ENCODE measurements at places on chromosomes 1 and 21.
A peak's percentile ranks its signal among the peaks of the same experiment; 100 is the strongest.

DNA sequence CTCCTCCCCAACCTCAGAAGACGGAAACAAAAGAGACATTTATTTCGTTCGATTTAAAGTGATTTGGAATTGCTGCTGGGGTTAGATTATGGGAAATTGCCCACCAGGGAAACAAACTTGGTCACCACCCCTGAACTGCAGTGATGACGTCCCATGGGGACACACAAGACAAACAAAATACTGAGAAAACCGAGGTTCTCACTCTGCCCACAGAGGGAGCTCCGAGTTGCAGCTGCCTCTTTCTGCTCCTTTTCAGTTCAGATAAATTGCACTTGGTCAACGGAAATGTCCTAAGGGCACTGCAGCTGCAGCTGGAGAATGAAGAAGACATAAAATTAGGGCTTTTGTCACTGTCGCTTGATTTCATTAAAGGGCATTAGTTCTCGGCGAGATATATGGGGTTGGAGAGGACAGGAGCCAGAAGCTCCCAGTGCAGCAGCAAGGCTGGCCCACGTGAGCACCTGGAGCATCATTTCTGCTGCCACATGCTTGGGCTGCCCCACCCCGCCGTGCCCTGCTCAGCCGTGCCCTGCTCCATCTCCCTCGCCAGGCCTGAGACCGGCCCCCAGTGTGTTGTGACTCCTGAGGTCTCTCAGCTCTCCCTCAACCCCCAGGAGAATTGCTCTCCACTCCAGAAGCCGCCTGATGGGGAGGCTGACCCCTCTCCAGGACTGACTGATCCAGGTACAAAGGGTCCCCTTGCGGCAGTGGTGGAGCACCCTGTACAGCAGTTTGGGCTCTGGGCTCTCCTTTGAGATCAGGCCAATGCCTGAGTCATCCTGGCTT lies 231.7 kb upstream of the AJAP1 start:
- peak; percentile 26 for DNase-seq

- DNase-seq = peak; percentile 45
Observed at GRCh38 chr1:16625497-16626408, 12.4 kb upstream of the NBPF1 start.

- DNase-seq = no peak
Observed at GRCh38 chr21:37155186-37155585, 82.1 kb downstream of the TTC3 start.

- no peak for DNase-seq
Observed at GRCh38 chr21:43352154-43352537, 74.8 kb downstream of the SIK1 start.

GRCh38 chr1:228206582-228207351 lies 1.1 kb upstream of the OBSCN start:
- no peak for DNase-seq

- peak; percentile 85 for DNase-seq
Observed at GRCh38 chr1:151513626-151514121, 2.5 kb downstream of the CGN start.

GRCh38 chr21:41425954-41426675 lies at the start of gene MX1:
TSS of gene MX1 (plus strand) at chr21:41426239. CDS start at chr21:41432071, 5,832 bp downstream.
- DNase-seq = peak; percentile 89

DNA sequence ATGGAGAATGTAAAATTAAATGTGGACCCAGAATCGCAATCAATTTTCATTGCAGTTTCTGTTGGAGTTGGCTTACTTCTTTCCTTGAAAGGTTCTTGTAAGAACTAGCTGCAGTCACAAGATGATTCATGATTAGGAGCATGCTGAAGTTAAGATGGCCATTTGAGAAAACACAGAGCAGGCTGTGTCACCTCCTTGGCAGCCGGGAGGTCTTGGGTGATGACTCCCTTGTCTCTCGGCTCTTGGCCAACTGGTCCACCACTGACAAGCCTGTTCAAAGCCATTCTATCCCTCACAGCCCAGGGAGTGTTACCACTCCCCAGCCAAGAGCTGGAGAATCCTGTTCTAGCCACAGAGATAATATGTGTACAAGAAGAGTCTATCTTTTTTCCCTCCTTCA lies 40.6 kb downstream of the OPTC start:
- DNase-seq = peak; percentile 86

DNA sequence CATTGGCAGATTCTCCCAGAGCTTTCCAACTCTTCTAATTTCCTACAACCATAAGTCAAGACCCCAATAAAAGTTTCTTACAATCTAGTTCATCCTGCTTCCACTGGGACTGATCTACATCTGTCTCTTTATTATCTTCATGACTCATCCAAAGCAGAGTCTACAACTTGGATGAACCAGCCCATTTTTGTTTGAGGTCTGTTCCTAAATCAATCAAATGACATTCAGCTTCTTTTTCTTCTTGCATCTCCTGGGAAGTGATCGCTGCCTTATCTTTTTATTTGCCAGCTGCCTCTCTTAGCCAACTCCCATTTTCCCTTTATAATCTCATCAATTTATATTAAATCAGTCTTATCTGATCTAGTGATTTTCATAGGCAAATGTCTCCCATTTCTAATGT lies 105.6 kb downstream of the ERG start:
- DNase-seq = no peak

DNA sequence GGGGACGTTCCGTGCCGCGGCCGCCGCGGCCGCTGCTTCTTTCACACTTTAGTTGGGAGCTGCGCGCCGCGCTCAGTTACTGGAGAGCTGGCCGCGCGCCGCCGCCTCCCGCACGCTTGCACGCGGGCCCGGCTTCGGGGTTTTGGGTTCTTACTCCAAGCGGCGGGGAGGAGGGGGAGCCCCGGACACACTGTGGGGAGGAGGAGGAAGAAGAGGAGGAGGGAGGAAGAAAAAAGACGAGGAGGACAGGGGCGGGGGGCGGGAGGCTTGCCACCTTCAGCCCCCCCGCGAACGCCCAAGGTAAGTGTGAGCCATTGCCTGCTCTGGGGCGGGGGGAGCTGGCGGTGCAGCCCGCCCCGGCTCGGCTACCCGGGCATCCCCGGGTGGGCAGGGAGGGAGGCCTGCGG lies 243 bp downstream of the C1orf21 start:
- no peak for DNase-seq

DNA sequence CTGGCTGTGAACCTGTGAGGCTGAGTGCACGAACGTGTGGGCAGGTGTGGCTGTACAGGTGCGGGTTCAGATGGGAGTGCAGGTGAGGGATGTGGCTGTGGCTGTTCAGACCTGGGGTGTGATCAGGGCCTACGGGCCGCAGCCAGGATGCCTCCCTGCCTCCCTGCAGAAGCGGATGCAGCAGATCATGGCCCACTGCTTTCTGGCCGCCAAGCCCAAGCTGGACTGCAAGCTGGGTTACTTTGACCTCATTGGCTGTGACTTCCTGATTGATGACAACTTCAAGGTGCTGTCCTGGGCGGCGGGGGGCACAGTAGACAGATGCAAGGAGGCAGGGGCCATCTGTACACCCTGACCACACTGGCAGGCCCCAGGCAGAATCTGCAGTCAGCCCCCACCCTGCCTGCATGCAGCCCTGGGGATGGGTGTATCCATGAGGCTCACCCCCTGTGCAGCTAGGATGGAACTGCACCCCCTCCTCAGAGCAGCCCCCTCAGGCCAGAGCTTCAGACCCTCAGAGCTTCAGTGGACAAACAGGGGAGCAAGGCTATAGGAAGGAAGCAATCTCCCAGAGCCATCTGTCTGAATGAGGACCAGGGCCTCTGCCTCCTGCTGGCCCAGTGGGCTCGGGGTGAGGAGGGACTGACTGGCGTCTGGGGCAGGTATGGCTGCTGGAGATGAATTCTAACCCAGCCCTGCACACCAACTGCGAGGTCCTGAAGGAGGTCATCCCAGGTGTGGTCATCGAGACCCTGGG lies 9.8 kb downstream of the TNFRSF18 start:
- no peak for DNase-seq

GRCh38 chr1:4022715-4023114 lies 122.6 kb upstream of the C1orf174 start:
- DNase-seq = no peak

DNA sequence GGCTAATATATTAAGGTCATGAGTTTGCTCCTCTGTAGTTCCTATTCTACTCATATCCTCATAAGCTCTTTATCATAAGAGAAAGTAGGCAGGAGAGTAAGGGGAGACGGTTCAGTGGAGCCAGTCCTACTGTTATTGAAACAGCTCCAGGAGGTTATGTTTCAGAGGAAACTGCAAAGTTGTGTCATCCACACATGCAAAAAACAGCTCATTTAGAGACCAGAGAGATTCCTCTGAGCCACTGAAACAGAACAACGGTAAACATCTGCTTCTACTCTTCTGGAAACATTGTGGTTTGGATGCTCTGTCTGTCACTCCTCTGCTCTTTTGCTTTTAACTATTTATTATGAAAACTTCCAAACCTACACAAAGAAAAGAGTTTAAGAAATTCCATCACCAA lies 66.3 kb upstream of the PPP2R5A start:
- no peak for DNase-seq

GRCh38 chr1:232090816-232091215 lies 464.2 kb downstream of the DISC1 start:
- DNase-seq = no peak

GRCh38 chr1:80217377-80217986 lies 1211.0 kb upstream of the ADGRL4 start:
- DNase-seq = no peak

- no peak for DNase-seq
Observed at GRCh38 chr1:111213412-111213811, 13.0 kb upstream of the DENND2D start.

GRCh38 chr1:20376880-20377494 lies 86.3 kb downstream of the VWA5B1 start:
- DNase-seq = peak; percentile 37

DNA sequence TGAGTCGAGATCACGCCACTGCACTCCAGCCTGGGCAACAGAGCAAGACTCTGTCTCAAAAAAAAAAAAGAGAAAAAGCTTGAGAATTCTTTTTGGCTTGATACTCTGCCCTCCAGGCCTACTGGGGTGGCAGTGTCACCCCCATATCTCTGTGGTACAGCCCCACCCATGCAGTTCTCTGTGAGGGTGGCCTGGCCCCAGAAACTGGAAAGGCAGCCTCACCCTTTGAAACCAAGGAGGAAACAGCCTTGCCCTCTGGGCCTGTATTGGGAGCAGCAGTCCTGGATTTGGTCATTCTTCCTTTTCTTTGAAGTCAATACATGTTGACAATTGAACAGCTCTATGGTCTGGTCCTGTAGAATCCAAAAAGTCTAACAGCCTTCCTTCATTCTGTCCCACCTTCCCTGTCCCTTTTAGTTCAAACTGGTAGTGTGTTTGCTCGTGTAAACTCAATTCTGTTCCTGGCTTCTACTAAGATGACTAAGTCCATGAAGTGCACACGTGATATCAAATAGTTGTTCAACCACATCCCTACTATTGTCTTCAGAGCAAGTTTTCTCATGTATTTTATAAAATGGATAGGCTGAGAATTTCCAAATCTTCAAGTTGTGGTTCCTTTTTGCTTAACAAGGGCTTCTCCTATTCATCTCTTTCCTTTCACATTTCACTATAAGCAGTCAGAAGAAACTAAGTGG lies 13.2 kb downstream of the ST7L start:
- no peak for DNase-seq

- DNase-seq = no peak
Observed at GRCh38 chr21:27772816-27773215, 805.9 kb upstream of the ADAMTS5 start.

DNA sequence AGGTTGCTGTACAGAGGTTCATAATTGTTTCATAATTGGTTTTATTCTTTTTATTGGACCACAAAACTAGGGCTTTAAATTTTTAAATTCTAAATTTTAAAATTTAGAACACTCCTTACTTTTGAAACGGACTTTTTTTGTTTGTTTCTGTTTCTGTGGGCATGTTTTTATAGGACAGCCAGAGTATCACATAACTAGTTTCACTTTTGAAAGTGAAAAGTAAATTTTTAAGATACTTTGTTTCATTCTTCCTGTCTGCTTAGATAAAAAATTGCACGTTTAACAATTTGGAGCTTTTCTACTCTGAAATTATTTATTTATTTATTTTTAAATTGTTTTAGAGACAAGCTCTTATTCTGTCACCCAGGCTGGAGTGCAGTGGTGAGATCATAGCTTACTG lies 29.7 kb downstream of the MDM4 start:
- no peak for DNase-seq

DNA sequence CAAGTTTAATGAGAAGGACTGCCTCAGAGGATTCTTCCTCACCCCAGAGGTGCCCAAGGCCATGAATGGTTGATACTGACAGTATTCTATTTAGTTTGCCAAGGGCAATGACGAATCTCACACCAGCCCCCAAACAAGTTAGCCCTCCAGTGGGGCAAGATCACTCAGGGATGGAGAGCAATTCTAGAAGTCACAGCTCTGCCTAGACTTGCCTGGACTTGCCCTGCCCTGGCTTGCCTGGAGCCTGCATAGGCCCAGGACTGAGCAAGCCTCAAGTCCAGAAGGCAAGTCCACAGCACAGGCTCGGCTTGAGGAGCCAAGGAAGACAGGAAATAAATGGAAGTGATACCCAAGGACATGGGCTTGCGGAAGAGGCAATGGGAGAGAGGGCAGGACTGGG lies 39.5 kb upstream of the RGS16 start:
- no peak for DNase-seq

DNA sequence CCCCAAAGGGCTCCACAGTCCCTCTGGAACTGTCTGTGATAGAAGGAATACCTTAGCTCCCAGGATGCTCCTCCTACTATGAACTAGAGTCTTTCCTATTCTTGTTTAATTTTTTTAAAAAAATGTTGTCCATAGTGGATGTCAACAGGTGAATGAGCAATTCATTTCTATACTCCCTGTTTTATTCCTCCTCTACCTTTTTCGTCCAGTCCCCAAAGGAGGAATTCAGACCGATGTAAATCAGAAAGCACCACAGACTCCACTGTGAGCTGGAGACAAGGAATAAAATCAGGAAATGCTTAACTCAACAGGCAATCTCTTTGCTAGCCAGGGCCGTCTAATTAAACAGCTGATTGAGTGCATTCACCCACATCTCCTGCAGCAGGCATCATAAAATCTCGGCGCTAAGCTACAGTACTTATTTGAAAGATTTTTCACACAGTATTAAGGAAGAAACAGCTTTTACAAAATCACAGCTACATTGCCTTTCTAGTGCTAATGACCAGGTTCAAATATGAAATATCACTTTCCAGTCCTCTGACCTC lies 381.6 kb downstream of the SIPA1L2 start:
- no peak for DNase-seq

- no peak for DNase-seq
Observed at GRCh38 chr1:231395998-231396390, 26.1 kb downstream of the EGLN1 start.

GRCh38 chr1:92711473-92712165 lies 73.3 kb downstream of the EVI5 start:
- no peak for DNase-seq

DNA sequence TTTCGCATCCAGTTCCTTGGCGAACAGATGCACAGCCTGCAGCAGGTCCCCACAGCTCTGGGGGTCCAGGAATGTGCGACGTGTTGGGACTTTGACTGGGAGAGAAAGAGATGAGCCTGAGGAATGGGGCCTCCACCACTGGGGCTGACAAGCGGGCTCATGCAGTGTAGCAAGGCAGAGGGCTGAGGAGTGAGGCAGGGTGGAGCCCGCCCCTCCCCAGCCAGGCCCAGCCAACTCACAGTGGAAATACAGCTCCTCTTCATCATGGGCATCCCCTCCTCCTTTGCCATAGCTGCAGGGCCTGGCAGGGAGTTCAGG lies 30.7 kb downstream of the CDCA8 start:
- no peak for DNase-seq

Measured in stomach (tissue), 19 donors.